ENCODE measurements at places on chromosomes 3 and 15. TPM values are rescaled to one million over a fixed set of nuclear protein-coding genes. Genes with fewer than 3 reads are reported as not detected.

Gene CACNA1D
- polyA plus RNA-seq, result 58.2 TPM

Gene SERPINI2
- 0.09 TPM for polyA plus RNA-seq

DNA sequence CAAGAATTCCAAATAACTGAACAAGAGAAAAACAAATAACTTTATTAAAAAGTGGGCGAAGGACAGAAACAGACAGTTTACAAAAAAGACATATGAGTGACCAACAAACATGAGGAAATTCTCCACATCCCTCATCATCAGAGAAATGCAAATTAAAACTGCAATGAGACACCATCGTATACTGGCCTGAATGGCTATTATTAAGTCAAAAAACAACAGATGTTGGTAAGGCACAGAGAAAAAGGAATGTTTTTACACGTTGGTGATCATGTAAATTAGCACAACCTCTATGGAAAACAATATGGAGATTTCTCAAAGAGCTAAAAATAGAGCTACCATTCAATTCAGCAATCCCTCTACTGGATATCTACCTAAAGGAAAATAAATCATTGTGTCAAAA, 1260.4 kb upstream of the ALCAM start:
- DNase-seq, result no peak
- H3K27me3 ChIP-seq, result no peaks in the 10 kb centered on the region
- no peaks in the 10 kb centered on the region for H3K4me1 ChIP-seq
- no peak overlapping the region for H3K27ac ChIP-seq
- no peaks in the 10 kb centered on the region for H3K36me3 ChIP-seq

Gene BNC1
- polyA plus RNA-seq, result 4.2 TPM

Gene MTMR10
- polyA plus RNA-seq, result 26.8 TPM

DNA sequence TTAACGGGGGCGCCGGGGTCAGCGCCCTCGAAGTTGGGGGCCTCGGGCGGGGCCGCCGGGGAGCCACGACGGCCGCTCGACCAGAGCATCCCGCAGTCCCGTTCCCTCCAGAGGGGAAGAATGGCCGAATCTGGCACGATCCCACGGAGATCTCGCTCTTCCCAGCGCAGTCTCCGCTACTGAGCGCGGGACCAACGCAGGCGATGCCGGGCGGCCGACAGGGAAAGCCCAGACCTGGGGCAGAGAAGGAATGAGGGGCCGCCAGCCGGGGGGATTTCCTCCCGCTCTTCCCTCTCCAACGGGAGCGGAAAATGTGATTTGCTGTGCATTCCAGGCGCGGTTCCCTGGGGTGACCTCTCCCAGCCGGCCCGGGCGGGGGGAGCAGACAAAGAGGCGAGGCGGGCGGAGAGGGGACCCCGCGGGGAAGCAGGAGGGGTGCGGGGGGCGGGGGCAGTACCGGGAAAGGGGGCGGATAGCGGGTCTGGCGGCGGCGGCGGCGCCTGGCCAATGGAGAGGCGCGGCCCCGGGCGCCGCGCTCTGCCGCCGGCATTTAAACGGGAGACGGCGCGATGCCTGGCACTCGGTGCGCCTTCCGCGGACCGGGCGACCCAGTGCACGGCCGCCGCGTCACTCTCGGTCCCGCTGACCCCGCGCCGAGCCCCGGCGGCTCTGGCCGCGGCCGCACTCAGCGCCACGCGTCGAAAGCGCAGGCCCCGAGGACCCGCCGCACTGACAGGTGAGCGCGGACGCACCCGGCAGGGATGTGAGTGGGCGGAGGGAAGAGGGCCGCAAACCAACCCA, at the start of gene GREM1:
TSS of gene GREM1 (plus strand) at position 579 of the 801 bp plus-strand sequence. CDS start 12,687 bp downstream, outside the sequence.
- H3K36me3 ChIP-seq, result no peaks in the 10 kb centered on the region
- no peak for DNase-seq
- H3K27me3 ChIP-seq, result peaks cover 77% of the 10 kb centered on the region
- peaks cover 5% of the 10 kb centered on the region for H3K4me1 ChIP-seq
- peak within 1 kb of the TSS; percentile 39 for H3K4me3 ChIP-seq

DNA sequence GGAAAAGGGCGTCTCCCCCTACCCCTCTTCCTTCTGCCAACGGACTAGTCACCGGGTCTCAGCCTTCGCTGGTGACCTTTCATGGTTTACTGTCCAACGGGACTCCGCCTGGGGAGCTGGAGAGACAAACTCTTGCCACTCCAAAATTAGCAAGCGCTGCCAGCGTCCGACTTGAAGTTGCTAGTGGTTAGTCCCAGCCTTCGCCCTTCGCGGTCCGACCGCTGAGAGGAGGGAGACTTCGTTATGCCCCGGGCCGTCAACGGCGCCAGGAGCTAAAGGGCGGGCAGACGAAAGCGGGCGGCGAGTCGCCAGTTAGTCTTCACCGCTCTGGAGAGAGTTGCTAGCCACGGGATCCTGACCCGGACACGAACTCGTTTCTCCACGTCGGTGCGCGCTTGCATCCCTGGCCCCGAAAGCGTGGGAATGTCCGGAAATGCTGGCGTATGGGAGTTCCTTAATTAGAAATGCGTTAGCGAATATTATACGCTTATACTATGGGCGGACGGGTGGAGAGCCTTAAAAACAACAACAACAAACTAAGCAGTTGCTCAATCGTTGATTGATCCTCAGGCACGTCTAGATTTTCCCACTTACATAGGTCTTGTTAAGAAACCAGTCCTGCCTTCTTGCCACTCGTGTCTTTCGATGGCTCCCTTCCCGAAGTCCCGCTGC, 716 bp downstream of the SMC4 start:
- DNase-seq, result peak; percentile 4
- H3K27me3 ChIP-seq, result no peaks in the 10 kb centered on the region
- H3K27ac ChIP-seq, result peak overlapping the region; percentile 89
- H3K4me1 ChIP-seq, result no peaks in the 10 kb centered on the region
- H3K4me3 ChIP-seq, result peak overlapping the region; percentile 74

- H3K27me3 ChIP-seq, result no peaks in the 10 kb centered on the region
- H3K4me1 ChIP-seq, result no peaks in the 10 kb centered on the region
- DNase-seq, result no peak
- H3K4me3 ChIP-seq, result no peak overlapping the region
- no peak overlapping the region for H3K27ac ChIP-seq
Measured at GRCh38 chr3:88480822-88481221, 331.1 kb downstream of the C3orf38 start.

DNA sequence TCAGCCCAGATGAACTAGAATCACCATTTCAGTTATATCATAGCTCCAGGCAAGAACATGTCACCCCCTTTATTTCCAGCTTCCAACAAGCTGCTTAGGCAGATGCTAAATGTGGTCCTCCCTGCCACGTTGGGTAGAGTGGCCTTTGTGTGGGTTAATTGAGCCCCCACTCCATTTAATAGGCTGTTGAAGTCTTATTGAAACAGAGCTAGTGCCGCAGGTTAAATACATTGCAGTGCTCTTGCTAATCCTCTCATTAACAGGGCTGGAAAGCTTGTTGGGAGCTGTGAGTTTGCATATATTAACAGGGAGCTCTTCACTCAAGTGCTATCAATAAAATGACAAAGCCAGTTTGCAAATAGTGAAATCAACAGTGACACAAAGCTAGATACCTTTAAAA, 248.4 kb upstream of the CMC1 start:
- DNase-seq, result no peak
- no peaks in the 10 kb centered on the region for H3K27me3 ChIP-seq
- H3K4me3 ChIP-seq, result no peak overlapping the region
- no peak overlapping the region for H3K27ac ChIP-seq
- no peaks in the 10 kb centered on the region for H3K36me3 ChIP-seq

DNA sequence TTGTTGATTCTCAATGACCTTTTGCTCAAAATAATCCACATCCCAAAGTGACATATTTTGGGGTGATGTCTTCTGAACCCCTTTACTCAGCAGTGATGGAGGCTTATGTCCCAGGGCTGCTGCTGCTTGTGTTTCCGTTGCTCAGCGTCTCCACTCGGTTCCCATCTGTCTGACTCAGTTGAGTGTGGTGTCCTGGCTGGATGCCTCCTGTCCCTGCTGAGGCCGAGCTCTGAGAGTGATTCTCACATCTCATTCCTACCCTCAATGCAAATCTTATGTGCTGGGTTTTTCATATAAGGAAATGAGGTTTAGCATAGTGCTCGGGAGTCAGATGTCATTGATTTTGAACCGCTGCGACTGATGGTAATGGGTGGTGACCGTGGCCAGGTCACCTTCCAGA, 247.4 kb downstream of the GABRG3 start:
- H3K27me3 ChIP-seq, result no peaks in the 10 kb centered on the region
- H3K4me1 ChIP-seq, result no peaks in the 10 kb centered on the region
- no peak for DNase-seq
- no peak overlapping the region for H3K4me3 ChIP-seq
- H3K36me3 ChIP-seq, result no peaks in the 10 kb centered on the region
- no peak overlapping the region for H3K27ac ChIP-seq

GRCh38 chr15:84104853-84105252, 130.7 kb upstream of the GOLGA6L4 start:
- no peaks in the 10 kb centered on the region for H3K36me3 ChIP-seq
- no peaks in the 10 kb centered on the region for H3K4me1 ChIP-seq
- H3K27me3 ChIP-seq, result no peaks in the 10 kb centered on the region

GRCh38 chr3:101154401-101154800, 161.2 kb upstream of the ABI3BP start:
- no peaks in the 10 kb centered on the region for H3K27me3 ChIP-seq
- no peak for DNase-seq
- H3K27ac ChIP-seq, result no peak overlapping the region
- H3K36me3 ChIP-seq, result no peaks in the 10 kb centered on the region
- no peaks in the 10 kb centered on the region for H3K4me1 ChIP-seq

Gene SKOR1
- 0.28 TPM for polyA plus RNA-seq

Gene COLQ
- polyA plus RNA-seq, result 4.7 TPM

Gene ZMAT3
- 5.3 TPM for polyA plus RNA-seq

DNA sequence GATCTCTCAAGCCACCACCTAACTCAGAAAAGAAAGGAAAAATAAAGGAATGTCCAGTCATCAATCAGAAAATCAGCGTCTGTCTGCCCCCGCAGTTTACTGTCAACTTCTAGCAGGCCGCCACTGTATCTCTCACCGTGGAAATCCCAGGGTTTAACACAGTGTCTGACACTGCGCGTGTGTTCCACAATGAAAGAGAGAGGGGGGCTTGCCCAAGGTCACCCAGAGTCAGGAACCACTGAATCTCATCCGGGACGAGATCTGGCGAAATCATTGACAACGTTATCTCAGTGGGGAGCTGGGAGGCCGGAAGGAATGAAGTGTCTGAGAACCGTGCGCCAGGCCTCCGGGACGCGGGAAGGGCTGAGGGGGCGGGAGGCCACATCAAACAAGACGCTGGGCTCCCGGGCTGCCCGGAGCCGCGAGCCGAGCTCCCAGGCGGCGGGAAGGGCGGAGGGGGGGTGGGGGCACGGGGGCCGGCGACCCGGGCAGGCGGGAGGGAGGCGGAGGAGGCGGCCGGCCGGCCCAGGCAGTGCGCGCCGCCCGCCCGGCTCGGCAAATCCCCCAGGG, 2.2 kb upstream of the HES1 start:
- DNase-seq, result peak; percentile 73
- H3K4me3 ChIP-seq, result peak overlapping the region; percentile 44
- H3K27me3 ChIP-seq, result no peaks in the 10 kb centered on the region

DNA sequence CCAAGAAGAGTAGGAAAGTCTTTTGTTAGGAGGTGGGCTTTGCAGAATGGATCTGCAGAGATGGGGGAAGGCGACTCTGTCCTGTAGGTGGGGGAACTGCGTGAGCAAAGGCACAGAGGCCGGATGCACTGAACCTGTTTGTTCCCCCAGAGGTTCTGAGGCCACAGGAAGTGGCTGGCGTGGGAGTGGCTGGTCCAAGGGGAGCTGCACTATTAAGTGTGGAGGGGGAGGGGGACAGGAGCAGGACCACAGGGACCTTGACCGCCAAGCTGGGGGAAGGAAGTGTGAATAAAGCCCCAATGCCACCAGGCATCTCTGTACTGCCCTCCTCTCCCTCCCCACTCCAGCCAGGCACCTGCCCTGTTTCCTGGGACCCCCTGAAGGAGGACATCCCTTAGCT, 51.8 kb downstream of the CYP11A1 start:
- no peak overlapping the region for H3K4me3 ChIP-seq
- H3K4me1 ChIP-seq, result peaks cover 17% of the 10 kb centered on the region
- peak; percentile 17 for DNase-seq
- H3K27me3 ChIP-seq, result peaks cover 4% of the 10 kb centered on the region
- H3K36me3 ChIP-seq, result no peaks in the 10 kb centered on the region
- H3K27ac ChIP-seq, result no peak overlapping the region

GRCh38 chr15:58240191-58240932, 102.2 kb downstream of the AQP9 start:
- no peak overlapping the region for H3K4me3 ChIP-seq
- no peak overlapping the region for H3K27ac ChIP-seq
- peaks cover 5% of the 10 kb centered on the region for H3K4me1 ChIP-seq

DNA sequence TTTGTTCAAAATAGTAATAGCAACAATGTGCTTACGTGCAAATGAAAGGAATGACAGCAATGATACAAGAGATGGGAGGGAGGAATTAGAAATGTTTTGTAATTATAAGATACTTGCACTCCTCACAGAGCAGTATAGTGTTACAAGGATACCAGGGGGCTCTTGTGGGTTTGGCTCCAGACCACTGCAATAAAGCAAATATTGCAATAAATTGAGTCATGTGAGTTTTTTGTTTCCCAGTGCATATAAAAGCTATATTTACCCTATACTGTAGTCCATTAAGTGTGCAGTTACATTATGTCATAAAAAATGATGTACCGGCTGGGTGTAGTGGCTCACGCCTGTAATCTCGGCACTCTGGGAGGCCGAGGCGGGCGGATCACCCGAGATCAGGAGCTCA, 864.3 kb downstream of the NSUN3 start:
- no peak for DNase-seq
- no peaks in the 10 kb centered on the region for H3K36me3 ChIP-seq
- no peak overlapping the region for H3K4me3 ChIP-seq
- no peaks in the 10 kb centered on the region for H3K27me3 ChIP-seq
- H3K4me1 ChIP-seq, result no peaks in the 10 kb centered on the region

Gene UBA7
- 60.4 TPM for polyA plus RNA-seq

DNA sequence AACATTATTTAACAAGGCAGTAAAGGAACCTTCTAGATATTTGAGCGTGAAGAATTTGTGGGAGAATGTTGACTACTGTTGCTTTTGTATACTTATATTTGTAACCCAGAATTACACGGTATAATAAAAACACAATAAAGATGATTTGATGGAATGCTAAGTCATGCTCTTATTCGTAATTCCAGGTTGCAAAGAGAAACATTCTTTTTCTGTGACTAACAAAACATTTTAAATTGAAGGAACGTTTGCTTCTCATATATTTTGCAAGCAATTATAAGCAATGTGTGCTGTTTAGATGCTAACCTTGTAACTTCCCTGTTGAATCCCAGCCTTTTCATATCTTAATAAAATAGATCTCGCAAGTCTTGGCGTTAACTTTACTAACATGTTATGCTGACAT, 124.4 kb upstream of the CGNL1 start:
- H3K27ac ChIP-seq, result no peak overlapping the region
- no peak for DNase-seq
- H3K4me1 ChIP-seq, result no peaks in the 10 kb centered on the region
- H3K4me3 ChIP-seq, result no peak overlapping the region

- H3K4me3 ChIP-seq, result peak overlapping the region; percentile 77
- H3K27ac ChIP-seq, result peak overlapping the region; percentile 92
- H3K27me3 ChIP-seq, result no peaks in the 10 kb centered on the region
Measured at GRCh38 chr15:69450968-69451695, 1.5 kb upstream of the RPLP1 start.

- H3K4me1 ChIP-seq, result no peaks in the 10 kb centered on the region
- no peak for DNase-seq
- no peaks in the 10 kb centered on the region for H3K27me3 ChIP-seq
- H3K36me3 ChIP-seq, result peaks cover 27% of the 10 kb centered on the region
- H3K4me3 ChIP-seq, result no peak overlapping the region
Measured at GRCh38 chr3:150557725-150558124, 11.1 kb downstream of the EIF2A start.

- H3K27me3 ChIP-seq, result no peaks in the 10 kb centered on the region
- DNase-seq, result no peak
- no peak overlapping the region for H3K27ac ChIP-seq
- H3K4me3 ChIP-seq, result no peak overlapping the region
- no peaks in the 10 kb centered on the region for H3K4me1 ChIP-seq
- H3K36me3 ChIP-seq, result no peaks in the 10 kb centered on the region
Measured at GRCh38 chr3:70179111-70179510, 133.3 kb downstream of the MDFIC2 start.
